Stimulated activated CD4-positive, alpha-beta T cell treated with anti-CD3 and anti-CD28 coated beads, Interleukin-12 subunit alpha, Interleukin-12 subunit beta, amount 100 ng/mL, for 48 hours (primary cell): ENCODE measurements at places on chromosomes 1 and 21.

- DNase-seq = no peak
Measured at GRCh38 chr1:234907940-234908405, 220.7 kb downstream of the TOMM20 start.

- DNase-seq = no peak
Measured at GRCh38 chr1:48947761-48948537, 171.3 kb upstream of the BEND5 start.

GRCh38 chr1:176374967-176375569, 87.9 kb upstream of the PAPPA2 start:
- DNase-seq = peak; percentile 41

DNA sequence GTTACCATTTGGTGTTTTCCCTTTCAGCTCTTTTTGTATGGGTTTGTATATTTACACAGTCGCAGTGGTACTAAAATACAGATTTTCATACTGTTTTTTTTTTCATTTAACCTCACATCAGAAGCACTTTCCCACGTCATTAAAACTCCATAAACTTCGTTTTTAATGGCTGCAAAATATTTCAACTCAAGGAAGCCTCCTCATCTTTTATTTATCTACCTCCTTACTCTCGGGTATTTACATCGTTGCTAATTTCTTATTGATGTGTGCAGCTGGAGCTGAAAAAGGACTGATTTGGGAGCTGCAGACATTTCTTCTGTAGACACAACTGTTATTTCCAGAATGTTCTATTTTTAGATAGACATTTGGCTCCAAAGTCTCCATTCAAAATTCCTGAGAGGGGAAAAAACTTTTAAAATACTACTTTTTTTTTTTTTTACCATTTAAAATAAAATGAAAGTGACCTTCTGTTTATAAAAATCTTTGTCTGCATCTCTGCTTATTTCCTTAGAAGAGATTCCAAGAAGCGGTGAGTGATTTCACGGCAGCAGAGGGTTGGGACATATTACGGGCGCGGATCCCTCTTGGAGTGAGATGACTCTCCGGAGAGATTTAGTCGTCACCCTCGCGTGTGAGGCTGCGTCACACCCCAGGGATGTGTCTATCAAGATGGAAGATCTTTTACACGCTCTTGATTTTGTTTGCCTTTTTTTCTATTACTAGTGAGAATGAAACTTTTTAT, 10.1 kb downstream of the RUNX3 start:
- peak; percentile 59 for DNase-seq

GRCh38 chr1:22025368-22026155, 24.1 kb downstream of the CELA3A start:
- peak; percentile 85 for DNase-seq

DNA sequence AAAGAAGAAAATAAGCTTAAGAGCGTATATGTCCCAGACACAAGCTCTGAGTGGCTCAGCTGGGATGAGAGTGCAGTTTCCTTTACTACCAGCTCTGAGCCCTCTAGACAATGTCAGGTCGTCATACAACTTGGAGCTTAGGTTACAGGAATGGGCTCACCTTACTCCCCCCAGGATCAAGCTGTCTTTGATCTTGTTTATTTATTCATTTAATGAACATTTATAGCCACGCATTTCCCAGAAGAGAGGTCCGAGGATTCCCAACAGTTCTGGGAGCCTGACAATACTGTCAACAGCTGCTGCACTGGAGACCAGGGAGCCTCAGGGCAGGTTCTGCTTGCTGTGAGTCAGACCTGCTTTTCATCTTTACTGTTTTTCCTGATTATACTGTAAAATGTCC, 378.9 kb downstream of the PLPP3 start:
- DNase-seq = no peak

DNA sequence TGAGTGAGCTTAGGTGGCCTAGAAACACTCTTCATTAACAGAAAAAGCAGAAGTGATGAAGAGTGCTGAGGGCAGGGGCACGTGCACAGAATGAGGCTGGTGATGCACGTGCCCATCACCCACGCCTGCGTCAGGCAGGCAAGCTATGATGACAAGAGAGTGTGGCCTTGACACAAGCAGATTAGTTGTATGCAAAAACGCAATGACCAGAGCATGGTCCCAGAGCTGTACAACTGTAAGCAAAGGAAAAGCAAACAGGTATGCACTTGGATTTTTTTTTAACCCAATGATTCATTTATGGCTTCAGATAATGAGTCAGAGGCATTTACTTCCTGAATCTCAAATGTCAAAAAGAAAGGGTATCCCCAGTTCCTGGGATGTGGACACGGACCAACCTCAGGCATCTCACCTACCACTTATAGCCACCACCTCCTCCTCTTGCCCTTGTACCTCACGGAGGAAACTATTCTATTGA, 9.1 kb upstream of the TMEM61 start:
- DNase-seq = no peak

- DNase-seq = peak; percentile 26
Measured at GRCh38 chr1:101284021-101284420, 47.2 kb downstream of the S1PR1 start.

DNA sequence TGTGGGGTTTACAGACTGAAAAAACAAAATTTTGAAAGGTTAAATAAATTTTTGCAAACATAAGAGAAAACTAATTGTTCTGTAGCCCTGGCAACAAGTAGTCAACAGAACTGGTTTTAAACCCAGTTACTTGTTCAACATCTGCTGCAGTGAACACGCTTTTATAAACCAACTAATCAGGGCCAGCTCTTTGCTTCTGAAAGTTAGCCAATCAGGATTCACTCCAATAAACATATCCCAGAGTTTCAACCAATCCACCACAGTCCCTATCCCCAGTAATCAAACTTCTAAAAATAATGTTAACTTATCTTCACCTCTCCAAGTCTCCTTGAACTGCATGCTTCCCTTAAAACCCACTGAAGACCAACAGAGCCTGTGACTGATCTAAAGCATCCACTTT, 306.6 kb downstream of the CTH start:
- DNase-seq = no peak

- DNase-seq = no peak
Measured at GRCh38 chr21:45739218-45740087, 95.9 kb downstream of the PCBP3 start.

DNA sequence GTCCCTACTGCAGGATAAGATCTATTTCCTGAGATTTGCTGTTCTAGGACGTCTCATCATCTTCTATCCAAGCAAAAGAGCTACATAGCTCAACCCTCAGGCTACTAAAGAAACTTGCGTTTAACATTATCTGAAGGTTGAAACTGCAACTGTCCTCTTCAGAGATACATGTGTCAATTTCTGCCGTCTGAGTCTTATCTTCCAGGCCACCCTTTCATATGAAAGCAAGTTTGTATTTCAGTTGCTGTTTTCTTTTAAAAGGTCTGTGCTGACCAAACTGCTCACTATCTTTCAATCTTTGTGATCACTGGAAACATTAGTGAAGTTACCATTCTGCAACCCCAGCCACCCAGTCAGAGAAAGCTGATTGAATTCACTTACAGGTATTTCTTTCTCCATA, 108.6 kb upstream of the RAB3GAP2 start:
- DNase-seq = no peak

DNA sequence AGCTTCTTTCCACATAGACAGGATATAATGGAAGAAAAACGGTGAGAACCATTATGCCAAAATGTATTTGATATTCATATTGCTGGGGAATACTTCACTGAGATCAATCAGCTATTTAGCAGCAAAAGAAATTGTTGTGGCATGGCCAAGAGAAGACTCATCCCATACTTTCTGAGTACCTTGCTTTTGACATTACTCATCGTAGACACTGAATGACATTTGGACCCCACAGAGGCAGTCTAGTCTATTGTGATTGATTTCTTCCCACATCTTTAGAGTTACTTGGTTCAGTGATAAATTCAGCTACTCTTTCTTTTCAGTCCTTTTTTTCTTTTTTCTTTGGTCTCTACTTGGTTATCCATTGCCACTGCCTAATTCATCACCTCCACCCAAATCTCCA, 22.1 kb downstream of the ATP1B1 start:
- DNase-seq = no peak

- DNase-seq = no peak
Measured at GRCh38 chr1:174743654-174744561, 255.8 kb upstream of the CACYBP start.

- DNase-seq = no peak
Measured at GRCh38 chr1:226093621-226094020, 31.1 kb downstream of the H3-3A start.

- no peak for DNase-seq
Measured at GRCh38 chr1:96349896-96350295, 371.7 kb upstream of the PTBP2 start.

DNA sequence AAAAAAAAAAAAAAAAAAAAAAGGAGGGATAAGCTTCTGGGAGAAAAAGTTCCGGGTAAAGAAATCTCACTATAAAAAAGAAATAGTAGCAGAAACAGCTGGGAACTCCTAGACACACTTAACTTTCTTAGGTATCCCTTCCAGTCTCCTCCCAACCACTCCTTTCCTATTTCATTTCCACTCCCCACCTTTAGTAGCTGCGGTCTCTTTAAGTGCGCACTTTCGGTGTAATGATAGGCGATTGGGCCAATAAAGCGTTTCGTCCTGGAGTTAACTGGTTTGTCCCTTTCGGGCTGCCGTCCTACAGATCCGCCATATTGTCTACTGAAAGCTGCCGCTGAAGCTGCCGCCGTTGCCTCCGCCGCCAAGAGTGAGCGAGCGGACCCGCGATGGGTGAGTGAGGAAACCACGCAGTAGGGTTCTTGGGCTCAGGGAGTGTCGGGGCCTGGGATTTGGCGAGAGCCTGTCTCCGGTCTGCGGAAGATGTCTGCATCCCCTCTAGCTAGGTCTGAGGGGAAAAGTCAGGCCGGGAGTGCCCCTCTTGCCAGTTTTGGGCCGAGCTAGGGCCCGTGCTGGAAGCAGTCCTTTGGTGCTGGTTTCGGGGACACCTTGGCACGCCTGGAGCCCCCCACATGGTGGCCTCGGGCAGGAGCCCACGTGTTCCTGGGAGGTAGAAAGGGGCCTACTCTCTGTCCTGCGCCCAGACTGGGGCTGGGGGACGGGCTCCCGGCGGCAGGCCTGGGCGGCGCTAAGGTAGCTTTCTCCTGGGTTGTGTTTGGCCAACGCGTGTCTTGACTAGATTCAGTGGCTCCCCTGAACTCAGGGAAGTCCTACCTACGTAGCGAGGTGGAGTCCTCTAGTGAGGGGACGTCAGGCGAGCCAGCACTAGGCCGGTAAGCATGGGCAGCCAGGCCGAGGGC, at the start of gene KPNA6:
Gene KPNA6, plus strand, starts transcription at position 315 of the 920 bp plus-strand sequence. Its CDS starts 75 bp downstream, at position 390.
- peak; percentile 82 for DNase-seq

GRCh38 chr1:172482044-172482443, 38.2 kb upstream of the PIGC start:
- no peak for DNase-seq

GRCh38 chr1:157353546-157353945, 198.8 kb downstream of the FCRL5 start:
- no peak for DNase-seq

DNA sequence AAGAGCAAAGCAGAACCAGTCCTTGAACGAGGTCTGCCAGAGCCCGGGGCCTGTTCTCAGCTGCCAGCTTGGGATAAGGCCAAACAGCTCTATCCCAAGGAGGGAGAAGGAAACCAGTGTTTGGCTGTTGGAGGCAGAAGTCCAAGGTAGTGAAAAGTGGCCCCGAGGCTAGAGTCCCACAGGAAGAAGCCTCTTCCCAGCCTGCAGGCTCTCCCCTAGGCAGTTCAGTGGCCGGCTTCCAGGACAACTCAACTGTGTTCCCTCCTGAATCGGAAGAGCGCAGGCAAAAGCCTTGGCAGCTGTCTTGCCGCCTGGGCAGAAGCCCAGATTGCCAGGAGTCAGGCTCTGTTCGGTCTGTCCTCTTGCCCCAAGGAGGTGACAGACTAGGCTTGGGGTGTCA, 19.3 kb downstream of the QSOX1 start:
- no peak for DNase-seq

DNA sequence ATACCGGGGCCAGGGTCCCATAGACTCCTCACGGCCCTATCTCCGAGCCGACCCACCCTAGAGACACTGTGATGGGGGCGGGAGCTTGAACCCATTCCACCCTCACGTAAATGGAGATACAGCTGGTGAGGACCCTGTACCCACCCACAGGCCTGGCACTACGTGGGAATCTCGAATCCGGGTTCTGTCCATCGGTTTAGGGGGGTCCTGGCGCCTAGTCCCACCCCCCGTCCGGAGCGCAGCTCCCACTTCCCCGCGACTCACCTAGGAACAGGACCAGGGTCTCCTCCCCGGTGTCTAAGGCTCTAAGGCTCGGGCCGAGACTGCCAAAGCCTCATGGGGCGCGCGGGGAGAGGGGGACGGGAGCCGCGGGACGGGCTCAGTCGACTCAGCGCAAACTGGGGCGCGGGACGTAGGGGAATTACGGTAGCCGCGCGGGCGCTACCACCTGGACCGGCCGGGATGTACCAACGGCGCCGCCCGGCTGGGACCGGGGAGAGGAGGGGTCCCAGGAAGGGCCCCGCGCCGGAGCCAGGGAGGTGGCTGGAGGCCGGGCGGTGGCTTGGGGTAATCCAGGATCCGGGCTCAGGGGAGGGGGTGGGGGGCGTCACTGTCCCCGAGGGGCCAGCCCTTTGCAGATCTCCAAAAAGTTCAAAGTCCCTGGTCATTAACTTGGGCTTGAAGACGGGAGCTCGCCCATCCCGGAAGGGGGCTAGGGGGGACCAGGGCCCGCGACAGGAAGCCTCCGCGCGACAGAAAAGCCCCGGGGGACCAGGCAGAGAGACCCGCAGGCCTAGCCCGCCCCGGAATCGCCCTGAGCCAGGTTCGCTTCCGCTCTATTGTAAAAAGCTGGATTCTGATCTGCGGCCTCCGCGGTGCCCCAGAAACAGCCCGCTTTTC, 1.0 kb downstream of the PLEKHG5 start:
- DNase-seq = peak; percentile 60

DNA sequence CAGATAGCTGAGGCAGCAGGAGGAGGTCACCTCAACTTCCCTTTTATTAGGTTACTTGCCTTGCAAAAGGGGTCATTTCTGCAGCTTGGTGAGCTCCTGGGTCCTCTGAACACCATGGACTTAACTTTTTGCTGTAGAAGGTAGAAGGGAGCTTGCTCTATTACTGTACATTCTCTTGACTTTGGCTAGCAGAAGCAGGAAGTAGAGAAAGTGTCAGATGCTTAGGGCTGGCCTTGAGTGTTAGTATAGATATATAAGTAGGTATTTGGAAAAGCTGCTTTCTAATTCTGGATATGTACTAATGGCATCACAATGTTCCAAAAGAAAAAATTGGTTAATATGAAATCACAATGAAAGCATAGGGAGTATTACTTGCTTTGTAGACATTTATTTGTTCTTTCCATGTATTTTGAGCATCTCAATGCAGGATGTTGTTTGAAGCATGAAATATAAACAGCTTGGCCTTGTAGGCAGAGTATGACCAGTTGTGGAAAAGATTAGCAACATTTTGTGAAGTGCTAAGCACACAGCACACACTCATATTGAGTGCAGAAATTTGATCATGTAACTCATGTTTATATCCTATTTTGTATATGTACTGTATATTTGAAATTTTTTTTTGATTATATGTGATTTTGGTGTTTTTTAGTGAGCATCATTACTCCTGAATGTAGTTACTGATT, 108.8 kb downstream of the DYRK1A start:
- DNase-seq = no peak

- DNase-seq = no peak
Measured at GRCh38 chr1:229117664-229118300, 153.1 kb upstream of the RAB4A start.

DNA sequence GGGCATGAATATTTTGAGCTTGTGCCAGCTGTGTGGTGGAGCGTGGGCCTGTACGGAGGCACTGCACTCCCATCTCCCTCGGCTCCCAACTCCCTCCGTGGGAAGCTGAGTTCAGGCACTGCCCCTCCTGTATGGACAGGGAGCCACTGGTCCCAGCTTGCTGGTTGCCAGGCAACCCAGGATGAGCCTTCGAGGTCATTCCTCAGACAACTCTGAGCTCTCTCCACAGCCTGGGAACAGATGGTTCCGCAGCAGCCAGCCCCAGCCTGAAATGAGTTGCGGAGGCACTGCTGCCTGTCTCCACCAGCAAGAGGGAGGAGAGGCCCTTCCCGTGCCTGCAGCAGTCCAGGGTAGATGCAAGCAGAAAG, 58.4 kb upstream of the TENT5B start:
- DNase-seq = no peak
